Stimulated activated CD4-positive, alpha-beta T cell treated with anti-CD3 and anti-CD28 coated beads, Interleukin-12 subunit alpha, Interleukin-12 subunit beta, amount 100 ng/mL, for 24 hours (primary cell): ENCODE measurements at places on chromosomes 6 and 20.

GRCh38 chr20:38017959-38018358 lies 15.3 kb downstream of the TTI1 start:
- no peak for DNase-seq

- no peak for DNase-seq
Measured at GRCh38 chr6:108544606-108545005, 16.1 kb upstream of the FOXO3 start.

GRCh38 chr6:101597693-101598092 lies 204.2 kb downstream of the GRIK2 start:
- no peak for DNase-seq

- DNase-seq: no peak
Measured at GRCh38 chr6:38720295-38720694, 5.2 kb downstream of the DNAH8 start.

- no peak for DNase-seq
Measured at GRCh38 chr20:1663917-1664316, 6.3 kb upstream of the SIRPG start.

GRCh38 chr6:136586295-136586694 lies 36.1 kb upstream of the MAP7 start:
- DNase-seq: no peak

GRCh38 chr6:39344821-39345280 lies 22.3 kb upstream of the KCNK16 start:
- no peak for DNase-seq

GRCh38 chr20:32752458-32753250 lies 9.4 kb upstream of the COMMD7 start:
- no peak for DNase-seq

DNA sequence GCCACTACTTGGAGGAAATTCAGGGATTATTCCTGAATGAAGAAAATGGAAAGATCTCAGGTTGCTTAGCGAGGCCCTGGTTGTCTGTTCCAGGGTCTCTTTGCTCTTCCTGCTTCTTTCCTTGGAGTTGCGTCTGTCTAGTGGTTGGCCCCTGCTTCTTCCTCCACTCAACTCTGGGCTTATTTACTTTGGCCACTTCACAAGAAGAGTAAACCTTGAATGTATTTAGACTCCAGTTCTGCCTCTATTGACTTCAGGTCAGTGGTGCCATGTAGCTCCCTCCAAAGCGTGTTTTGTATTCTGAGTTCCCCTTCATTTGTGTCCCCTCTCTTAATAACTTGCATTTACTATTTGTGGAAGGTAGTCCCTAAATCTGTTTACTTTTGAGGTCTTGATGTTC lies 456.5 kb downstream of the UTRN start:
- DNase-seq: no peak

- DNase-seq: no peak
Measured at GRCh38 chr6:131568726-131569125, 4.3 kb upstream of the ARG1 start.

DNA sequence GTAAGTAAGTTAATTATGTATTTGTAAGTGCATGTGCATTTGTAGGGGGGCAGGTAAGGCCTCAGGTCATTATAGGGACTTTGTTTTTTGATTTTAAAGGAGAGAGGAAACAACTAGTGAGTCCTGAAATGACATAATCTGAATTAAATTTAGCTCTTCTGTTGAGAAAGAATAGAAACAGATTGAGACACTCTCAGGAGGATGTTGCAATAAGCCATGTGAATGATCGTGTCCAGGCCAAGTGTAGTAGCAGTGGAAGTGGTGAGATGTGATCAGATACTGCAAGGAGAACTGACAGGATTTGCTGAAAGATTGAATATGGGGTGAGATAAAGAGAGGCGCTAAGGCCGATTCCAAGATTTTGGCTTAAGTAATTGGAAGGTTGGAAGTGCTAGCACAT lies 2.6 kb upstream of the CENPW start:
- no peak for DNase-seq

GRCh38 chr6:36443471-36444428 lies 950 bp downstream of the KCTD20 start:
- DNase-seq: no peak

DNA sequence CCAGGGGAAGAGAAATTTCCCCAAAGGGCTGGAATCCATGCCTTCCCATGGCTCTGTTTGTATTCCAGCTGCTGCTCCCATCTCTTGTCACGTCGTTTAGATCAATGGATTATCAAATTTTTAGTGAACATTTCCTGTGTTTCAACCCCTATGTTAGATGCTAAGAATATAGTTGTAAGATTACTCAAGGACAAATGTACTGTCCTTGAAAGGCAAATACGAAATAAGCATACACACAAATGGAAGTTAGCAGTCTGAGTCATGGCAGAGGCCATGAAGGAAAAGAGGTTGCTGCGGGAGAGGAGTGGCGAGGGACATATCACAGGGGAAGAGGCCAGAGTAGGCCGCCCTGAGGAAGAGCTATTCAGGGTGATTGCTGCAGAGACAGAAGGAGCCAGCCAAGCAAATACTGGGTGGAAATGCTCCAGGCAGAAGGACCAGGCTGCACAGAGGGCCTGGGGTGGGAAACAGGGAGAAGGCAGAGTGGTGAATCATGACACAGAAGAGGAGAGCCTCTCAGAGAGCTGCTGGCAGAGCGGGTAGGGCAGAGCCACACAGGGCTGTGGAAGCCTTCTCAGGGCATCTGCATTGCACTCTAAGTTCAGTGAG lies 219.2 kb upstream of the LRFN2 start:
- no peak for DNase-seq

DNA sequence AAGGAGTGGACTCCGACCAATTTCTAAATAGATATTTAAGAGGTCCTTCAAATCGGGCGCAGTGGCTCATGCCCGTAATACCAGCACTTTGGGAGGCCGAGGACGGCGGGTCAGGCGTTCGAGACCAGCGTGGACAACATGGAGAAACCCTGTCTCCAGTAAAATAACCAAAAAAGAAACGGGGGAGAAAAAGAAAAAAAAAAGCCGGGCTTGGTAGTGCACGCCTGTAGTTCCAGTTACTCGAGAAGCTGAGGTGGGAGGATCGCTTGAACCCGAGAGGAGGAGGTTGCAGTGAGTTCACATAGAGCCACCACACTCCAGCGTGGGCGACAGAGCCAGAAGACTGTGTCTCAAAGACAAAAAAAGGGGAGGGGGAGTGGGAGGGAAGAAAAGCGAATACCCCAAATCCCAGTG lies 53.3 kb upstream of the HFE start:
- DNase-seq: no peak

- no peak for DNase-seq
Measured at GRCh38 chr6:9002833-9003232, 567.5 kb upstream of the SLC35B3 start.
